ENCODE measurements at places on chromosomes 16 and 17.

DNA sequence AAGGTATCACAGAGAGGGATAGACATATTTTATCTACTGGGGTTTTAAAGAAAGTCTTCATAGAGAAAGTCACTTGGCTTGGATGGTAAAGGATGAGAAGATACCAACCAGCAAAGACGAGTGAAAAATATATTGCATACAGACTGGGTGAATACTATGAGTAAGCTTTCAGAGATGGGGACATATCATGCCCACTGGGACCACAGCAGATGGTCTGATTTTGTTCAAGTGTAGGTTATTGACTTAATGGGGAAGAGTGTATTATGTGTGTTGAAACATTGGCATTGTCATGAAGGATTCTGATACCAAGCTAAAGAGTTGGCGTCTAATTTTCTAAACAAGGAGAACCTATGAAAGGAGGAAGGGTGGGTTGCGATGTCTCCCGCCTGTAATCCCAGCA is 13.8 kb upstream of the MMD start:
- no peak for DNase-seq

GRCh38 chr16:22989598-22989997 is 159.7 kb downstream of the USP31 start:
- DNase-seq: no peak

- peak; percentile 58 for DNase-seq
Observed at GRCh38 chr17:76199469-76199868, 40.8 kb downstream of the RNF157 start.

DNA sequence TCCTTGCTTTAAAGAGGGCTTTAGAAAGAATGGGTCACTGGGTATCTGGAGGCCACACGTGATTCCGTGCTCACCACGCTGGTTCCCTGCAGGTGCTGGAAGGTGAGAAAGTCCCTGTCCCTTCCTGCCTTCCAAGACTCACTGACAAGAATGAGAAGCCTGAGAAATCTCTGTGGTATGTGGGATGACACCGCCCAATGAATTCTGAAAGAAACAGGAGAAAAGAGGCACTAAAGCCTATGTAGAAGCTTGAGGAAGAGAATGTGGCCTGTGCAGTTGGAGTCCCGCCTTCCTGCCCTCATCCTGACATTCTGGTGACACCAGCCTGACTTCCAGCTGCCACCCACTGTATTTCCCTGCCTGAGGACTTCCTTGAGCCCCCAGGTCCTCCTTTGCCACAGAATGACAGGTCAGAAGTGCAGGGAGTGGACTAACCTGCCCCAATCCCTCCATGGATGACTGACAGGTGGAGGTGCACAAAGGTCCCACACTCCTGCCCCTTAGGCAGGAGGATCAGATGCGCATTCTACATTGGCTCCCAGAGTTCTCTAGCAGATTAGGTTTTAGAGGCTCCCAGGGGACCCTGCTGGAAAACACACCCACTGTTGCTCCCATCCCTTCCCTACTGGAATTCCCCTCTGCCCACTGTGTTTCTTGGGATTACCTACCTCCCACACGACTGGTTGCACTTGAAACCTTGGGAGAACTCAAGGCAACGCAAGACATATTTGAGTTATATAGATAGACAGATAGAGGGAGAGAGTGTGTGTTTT is 38.6 kb upstream of the TENT4B start:
- no peak for DNase-seq

DNA sequence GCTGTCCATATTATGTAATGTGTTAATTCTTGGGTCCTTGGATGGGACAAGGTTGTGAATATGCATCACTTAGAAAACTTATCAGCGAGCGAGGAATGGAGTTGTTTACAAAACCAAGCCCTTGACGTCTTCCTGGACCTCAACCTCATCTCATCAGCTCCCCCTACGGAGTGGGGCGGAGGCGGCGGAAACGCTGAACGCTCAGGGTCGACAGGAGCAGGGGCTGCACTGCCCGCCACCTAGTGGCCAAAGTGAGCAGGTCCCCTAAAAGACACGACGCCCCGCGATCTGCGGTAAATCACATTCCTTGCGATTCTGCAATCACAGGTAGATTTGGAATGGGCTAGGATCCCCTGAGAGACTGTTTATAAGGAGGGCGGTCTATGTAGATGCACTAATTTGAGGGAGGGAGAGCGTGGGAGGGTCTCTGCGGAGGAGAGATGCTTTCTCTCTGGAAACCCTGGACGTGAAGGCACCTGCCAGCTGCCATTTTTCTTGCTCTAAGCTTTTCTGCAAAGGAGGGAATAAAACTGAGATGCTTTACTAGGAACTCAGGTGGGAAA is 5.4 kb upstream of the ICAM2 start:
- peak; percentile 83 for DNase-seq

Data from activated CD8-positive, alpha-beta memory T cell treated with anti-CD3 and anti-CD28 coated beads for 4 hours (primary cell).